ENCODE measurements at places on chromosomes 6 and 20.

DNA sequence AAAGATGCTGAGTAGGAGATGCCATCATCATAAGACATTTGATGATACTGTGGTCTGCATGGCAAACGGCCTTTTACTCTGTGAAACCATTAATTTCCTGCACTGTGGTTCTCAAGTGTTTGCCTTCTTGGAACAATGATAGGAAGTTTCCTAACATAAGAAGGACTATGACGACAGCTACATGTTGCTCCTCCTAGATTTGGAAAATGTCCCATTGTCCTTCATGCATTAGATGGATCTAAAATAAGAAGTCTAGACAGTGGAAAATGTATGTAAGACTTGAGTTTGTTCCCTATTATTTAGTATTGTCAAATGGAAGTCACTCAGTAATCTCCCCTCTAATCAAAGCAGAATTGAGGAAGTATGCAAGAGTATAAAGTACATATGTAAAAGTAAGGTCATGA, 98.5 kb upstream of the TMEM170B start:
- no peak for DNase-seq

DNA sequence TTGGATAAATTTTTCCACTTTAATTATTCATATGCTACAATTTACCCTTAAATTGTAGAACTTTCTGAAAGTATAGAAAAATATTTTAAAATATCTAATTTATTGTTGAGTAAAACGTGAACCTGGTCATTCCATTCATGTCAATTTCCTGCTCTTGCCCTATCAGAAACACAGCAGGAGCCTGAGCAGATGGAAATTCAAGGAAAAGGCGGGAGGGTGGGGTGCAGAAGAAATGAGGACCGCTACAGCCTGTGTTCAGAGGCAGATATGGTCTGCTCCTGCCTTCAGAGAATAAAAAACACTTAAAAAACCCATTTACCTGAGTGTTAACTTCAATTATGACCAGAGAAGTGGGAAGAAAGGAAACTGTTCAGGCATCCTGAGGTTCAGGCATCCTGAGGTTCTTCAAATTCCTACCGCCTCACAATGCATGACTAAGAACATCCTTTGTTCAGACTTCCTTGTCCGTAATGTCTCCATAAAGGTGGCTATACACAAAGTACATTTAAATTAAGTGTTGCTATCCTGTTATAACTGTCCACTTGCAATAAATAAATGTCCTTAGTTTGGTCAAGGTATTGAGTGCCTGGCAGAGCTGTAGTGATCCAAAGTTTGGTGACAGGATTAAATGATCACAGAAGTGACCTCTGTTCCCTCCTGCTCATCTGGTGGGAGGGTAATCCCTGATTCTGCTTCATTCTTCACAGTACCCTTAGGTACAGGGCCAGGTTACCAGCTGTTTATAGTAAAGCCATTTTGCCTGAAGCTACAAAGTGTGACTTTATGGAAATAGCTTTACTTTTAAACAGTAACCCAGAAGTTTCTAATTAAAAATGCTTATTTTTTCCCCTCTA, 109.1 kb downstream of the MAN1A1 start:
- no peak for DNase-seq

DNA sequence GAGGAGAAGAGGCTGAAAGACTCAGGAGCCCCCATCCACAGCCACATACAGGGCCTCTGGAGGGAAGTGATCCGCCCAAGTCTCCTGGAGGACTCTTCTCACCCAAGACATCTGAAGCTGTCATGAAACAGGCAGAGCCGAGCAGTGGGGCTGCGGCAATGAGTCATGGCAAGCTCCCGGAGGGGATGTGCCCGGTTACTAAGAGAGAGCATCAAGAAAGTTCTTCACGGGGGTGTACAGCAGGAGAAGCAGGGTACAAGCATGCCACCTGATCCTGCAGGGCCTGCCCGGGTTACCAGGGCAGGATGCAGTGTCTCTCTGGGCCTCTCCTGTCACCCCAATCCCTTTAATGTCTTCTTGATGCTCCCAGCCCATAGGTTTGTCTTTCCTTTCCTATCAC, 21.1 kb downstream of the TRIM26 start:
- DNase-seq: no peak

- DNase-seq: peak; percentile 42
These were observed 11.5 kb downstream of the PRDM1 start for GRCh38 chr6:106097411-106098231.

- DNase-seq: peak; percentile 57
These were observed 40.9 kb downstream of the DSTN start for GRCh38 chr20:17610566-17611289.

DNA sequence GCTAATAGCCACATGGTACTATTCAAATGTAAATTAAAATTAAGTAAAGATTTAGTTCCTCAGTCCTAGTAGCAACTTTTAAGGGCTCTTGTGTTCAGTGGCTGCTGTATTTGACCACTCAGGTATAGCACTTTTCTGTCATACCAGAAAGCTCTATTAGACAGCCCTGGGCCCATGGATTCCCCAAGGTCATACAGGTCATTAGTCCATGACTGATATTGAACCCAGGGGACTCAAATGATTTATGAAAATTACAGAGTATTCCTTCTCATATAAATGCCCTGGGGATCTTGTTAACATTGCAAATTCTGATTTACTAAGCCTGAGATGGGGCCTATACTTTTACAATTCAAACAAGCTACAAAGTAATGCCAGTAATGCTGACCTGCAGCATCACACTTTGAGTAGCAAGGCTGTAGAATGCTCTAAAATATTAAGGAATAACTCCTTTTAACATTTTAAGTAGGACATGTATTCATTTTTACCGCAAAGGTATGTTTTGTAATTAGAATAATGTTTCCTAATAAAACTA, 29.6 kb downstream of the RNF217 start:
- DNase-seq: no peak

GRCh38 chr6:35170166-35170565, 29.0 kb upstream of the TCP11 start:
- DNase-seq: no peak

Measured in activated gamma-delta T cell treated with Interleukin-2 at 50 U/mL for 16 hours (primary cell).